ENCODE measurements at places on chromosomes 11 and 22.

DNA sequence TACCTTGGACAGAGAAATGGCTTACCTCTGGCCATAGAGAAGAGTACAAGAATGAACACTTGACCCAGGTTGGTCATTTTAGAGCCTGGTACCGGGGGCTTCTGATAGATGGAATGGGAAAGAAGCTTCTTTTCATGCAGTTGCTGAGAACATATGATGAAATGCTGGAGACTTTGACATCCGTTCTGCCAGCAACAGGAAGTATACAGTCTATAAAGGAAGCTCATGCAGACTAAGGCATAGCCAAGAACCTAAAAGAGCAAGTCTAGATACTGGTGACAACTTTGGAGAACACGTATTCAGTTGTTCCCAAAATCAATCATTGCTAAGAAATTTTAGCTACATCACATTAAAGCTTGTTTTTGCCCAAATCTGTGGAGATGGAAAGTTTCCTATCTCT lies 894.6 kb downstream of the METTL15 start:
- DNase-seq, result no peak

DNA sequence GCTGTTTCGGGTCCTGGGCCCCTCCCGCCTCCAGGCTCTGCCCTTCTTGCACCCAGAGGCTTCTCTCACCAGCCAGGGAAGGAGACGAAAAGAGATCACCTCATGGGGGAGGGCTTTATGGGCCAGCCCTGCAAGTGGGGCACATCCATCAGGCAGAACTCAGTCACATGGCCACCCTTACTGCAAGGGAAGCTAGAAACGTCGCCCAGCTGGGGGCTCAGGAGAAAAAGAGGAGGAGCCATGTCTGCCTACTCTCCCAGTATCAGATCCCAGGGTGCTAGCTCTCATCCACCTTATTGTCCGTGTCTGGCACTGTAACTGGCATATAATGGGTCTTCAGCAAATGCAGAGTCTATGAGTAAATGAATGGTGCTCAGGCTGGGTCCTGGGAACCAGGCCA lies 24.2 kb downstream of the MFNG start:
- DNase-seq, result no peak

GRCh38 chr11:10608584-10608983 lies 40.1 kb upstream of the LYVE1 start:
- DNase-seq, result no peak

- peak; percentile 56 for DNase-seq
These were observed 11.8 kb downstream of the IL10RA start for GRCh38 chr11:117997823-117998579.

DNA sequence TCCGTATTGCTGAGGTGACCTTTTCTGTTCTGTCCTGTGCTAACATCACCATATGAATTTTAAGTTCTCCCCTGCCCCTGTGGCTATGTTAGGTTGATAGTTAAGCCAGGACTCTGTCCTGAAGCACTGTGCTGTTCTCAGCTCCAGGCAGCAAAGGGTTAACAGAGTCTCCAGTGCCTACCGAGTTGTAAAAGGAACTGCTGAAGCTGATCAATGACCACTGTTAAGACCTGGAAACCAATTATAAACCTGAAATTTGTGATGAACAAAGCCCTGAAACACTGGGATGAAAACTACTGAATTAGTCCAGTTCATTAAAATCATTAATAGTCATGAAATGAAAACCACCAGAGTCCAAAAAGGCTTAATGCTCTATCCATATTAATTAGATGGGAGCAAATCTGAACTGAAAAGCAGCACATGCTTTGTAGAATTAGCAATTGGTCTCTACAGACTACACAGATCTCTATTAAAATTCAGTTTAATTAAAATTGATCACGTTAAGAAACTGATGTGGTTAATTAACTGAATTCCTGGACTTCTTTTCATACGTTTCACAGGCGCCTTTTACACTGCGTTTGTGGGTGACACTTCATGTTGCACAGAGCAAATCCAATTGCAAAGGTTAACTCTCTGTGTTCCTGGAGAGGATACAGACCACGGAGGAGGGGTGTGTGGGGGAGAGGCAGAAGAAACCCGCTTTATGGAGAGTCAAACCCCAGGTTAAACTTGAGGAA lies 188.5 kb upstream of the MPPED2 start:
- DNase-seq, result no peak

GRCh38 chr11:130611791-130612251 lies 163.4 kb downstream of the ADAMTS15 start:
- DNase-seq, result no peak

- DNase-seq, result no peak
These were observed 466 bp downstream of the FAM168A start for GRCh38 chr11:73597336-73597955.

GRCh38 chr11:75280227-75280701 lies 39.7 kb downstream of the TPBGL start:
- peak; percentile 79 for DNase-seq

DNA sequence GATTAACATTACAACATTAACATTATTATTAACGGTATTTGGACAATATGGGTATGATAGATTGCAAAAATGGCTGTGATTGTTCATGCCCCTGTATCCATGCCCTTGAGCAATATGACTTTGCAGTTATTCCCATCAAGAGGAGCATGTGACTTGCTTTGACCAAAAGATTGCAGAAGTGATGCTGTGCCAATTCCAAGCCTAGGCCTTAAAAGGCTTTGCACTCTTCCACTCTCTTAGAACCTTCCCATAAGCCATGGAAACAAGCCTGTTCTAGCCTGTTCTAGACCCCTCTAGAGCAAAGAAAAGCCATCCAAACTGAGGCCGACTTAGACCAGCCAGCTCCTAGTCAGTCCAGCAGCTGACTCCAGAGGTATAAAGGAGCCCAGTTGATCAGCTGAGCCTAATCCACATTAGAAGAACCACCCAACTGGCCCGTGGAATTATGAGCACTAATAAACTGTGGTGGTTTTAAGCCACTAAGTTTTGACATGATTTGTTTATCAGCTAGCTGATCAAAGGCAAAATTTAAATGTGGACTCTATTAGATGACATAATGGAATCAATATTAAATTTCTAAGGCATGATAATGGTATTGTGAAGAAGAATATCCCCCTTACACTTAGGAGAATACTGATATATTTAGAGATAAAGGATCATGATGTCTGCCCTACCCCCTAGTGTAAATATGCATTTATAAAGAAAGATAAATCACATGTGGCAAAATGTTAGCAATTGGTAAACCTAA lies 28.6 kb downstream of the RAB30 start:
- DNase-seq, result no peak

DNA sequence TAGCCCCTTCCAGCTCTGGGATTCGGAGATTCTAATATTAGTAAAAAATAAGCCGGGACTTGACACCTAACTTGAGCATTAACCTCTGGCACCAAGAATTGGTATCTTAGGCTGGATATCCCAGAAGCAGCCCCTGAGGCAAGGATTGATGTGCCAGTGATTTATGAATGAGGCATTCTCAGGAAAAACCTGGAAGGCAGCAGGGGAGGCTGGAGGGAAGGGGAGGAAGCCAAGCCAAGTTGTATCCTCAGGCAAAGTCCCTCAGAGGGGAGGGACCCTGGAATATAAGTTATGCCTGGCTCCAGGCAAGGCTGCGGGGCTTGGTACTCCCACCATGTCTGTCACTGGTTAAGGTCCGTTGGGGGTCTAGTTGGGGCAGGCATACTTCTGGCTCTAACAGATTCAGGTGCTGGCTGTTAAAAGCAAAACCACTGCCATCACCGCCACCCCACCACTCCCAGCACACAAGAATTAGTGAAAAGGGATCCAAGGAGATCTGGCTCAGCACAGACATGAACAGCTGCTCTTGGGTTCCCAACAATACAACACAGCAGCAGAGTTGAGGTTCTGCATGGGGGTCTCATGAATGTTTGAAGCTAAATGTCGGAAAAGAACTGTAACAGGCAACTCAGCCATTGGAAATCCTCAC lies 29.8 kb downstream of the LMO2 start:
- no peak for DNase-seq

DNA sequence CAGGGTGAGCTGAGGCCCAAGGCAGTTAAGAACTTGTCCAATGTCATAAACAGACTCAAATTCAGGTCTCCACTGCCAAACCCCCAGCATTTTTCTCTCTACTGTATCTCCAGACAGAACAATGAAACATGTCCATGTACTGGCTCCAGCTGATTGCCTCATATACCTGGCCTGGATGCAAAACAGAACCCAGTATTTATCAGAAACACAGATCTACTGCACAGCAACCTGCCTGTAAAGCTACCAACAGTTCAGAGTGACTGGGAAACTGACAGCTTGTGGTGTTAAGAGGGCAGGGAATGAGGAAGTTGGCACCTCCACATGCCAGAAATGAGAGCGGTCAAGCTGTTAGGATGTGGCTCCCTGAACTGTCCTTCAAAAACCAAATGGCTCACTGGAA lies 41.6 kb downstream of the C11orf71 start:
- DNase-seq, result no peak

DNA sequence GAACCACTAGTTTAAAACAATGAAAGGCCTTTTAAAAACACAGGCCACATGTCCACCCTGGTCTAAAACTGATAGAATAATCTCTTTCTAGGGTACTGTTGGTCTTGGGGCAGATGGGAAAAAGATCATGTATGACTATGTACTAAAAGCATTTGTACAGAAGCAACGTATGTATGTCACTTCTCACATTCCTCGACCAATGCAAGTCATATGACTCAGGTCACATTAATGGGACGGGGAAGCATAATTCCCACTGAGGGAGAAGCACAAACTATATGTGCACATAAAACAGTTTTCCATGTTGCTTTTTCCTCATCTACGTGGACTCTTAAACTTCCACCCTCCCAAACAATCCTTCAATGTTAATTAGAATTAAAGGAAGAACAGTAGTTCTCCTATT lies 32.2 kb upstream of the GAB2 start:
- DNase-seq, result no peak

GRCh38 chr11:63991558-63991957 lies 5.3 kb downstream of the OTUB1 start:
- no peak for DNase-seq

DNA sequence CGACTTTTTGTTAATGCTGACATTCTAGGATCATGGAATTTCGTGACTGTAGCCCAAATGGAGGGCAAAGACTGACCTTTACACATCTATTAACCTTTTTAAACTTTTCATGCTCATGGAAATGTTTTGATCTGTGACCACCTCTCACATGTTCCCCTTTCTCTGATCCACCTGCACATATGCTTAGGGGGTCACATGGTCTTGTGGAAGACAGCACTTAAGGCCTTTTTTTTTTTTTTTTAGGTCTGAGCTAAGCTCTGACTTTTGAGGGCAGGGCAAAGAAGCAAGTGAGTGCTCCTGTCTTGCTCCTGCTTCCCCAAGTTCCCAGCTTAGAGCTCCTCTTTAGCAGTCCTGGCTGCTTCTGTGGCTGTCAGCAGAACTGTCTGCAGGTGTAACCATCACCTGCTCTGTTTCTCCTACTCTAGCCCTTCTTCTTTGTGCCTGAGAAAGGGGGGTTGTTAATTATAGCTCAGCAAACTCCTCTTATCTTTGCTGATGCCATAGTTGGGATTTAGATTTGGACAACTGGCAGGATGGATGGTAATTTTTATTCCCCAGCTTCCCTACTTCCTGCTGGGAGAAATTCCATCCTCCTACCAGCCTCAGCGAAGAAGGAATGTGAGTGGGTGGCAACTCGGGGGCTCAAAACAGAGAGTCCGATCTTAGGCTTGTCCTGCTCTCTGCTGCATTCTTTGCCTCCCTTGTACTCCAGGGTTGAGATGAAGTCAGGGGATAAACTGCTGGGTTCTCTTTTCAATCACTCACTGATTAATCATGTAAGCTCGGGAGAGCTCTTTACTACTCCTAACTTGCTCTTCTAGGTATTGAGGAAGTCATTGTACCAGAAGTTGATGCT lies 64.4 kb downstream of the GRAMD1B start:
- DNase-seq, result no peak

- no peak for DNase-seq
These were observed 84.0 kb downstream of the DHCR7 start for GRCh38 chr11:71364176-71364671.

GRCh38 chr11:45173064-45173463 lies 26.6 kb downstream of the PRDM11 start:
- DNase-seq, result no peak

- no peak for DNase-seq
These were observed 19.4 kb upstream of the PPFIA1 start for GRCh38 chr11:70250876-70251658.

- DNase-seq, result no peak
These were observed 984.6 kb downstream of the DLG2 start for GRCh38 chr11:84642500-84642899.

DNA sequence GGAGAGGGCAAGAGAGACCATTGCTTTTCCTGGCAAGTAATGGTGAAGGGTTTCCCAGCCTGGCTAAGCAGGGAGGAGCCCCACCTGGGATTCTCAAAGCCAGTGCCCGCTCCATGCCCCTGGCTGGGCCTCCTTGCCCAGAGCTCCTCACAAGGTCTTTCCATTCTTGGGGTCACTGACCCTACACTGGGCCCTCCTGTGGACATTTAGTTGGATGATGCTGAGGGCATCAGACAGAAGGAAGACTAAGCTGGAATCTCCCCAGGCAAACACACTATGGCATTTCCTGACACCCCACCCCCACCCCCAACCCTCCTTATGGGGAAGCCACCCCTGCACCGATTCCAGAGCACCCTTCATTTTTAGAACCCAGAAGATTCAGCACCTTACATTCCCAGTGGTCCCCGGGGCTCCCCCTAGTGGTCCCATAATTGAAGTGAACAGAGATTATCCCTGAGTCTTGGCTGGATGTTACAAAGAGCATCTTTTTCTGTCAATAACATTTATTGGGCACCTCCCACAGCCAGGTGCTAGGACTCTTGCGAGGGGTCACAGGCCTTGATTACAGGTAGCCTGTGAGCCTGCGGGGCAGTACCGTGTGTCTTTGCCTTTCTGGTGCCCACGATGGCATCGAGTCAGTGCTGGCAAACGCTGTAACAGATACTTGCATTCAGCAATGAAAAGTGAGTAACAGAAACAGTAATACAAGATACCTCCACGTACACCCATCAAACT lies 548.5 kb downstream of the BUD13 start:
- peak; percentile 30 for DNase-seq

DNA sequence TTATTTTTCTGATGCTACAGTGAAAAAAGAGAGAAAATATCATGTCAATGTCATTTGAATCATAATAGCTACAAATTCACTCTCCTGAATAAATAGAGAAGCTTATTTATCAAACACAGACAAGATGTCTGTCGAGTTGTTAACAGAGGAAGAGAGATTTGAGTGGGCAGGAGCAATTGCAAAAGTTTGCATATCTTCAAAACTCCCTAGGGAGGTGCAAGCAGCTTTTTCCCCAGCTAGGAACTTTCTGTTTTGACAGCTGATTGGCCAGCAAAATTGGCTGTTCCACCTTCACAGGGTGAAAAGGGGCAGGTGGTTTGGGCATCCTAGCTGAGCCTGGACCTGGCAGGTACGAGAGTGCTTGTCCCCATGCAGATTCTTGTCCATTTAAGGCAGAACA lies 98.2 kb downstream of the NTM start:
- DNase-seq, result no peak

DNA sequence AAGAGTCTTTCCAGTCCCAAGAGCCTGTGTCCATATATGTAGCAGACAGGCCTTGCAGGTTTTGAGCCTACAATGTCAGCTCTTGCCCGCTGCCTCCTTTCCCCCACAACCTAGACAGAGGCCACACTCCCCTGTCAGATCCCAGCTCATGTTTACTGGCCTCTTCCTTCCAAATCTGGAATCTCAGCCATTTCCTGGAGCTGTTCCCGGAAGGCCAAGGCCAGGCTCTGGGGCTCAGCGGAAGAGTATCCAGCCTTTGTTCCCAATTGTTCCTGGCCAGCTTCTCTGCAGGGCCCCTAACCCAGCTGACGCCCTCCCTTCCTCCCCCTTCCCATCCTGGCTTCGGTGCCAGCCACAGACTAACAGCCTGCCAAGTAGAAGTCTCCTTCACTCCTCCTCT lies 1.0 kb upstream of the ROBO4 start:
- DNase-seq, result no peak
